Uterus (tissue), 4 donors: ENCODE measurements at places on chromosomes 1 and 21. TPM values are rescaled to one million over a fixed set of nuclear protein-coding genes. Genes with fewer than 3 reads are reported as not detected.

DNA sequence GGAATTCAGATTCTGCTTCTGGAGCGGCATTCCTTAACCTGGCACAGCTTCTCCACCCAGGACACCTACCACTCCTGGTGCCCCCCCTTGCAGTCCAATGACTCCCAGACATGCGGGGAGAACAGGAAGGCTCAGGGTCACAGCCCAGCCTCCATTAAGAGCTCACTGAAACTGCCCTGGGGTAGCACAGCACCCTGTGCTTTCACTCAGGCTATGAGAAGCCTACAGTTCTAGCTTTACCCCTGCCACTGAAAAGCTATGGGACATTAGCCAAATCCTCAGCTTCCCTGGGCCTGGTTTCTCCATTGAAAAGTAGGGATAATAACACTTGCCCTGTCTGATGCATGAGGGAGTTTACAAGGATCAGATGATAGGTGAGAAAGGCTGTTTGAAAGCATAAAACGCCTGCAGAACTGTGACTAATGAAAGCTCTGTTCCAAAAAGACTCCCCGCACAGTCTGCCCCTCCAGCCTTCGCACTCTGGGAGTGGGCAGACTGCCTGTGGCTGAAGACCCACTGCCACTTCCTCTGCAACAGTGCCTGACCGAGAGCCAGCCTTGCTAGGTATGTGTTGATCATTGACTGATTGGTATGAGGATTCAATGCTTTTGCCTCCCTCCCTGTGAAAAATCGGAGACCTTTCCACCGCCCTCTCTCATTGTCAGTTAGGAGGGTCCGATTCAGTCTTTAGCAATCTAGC lies 2.7 kb upstream of the CLDN19 start:
- DNase-seq = no peak

- DNase-seq = no peak
These were observed 5.0 kb upstream of the ADGRB2 start for GRCh38 chr1:31768939-31769704.

DNA sequence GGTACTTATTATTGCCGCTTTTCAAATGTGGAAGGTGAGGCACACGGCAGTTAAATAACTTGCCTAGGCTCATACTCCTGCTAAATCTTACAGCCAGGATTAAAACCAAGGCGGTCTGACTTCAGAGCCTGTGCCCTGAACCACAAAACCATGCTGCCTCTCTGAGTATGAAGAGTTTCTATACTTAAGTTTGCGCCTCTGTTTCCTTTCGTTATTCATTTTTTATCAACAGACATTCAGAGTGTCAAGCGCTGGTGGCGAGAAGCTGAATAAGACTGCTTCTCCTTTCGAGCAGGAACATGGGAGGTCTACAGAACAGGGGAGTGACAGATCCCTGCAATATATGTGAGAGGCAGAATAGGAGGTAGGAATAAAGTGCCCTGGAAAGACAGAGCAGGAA lies 96.0 kb upstream of the DUSP10 start:
- no peak for DNase-seq

The DIPK1A gene
- 19.0 TPM for total RNA-seq

DNA sequence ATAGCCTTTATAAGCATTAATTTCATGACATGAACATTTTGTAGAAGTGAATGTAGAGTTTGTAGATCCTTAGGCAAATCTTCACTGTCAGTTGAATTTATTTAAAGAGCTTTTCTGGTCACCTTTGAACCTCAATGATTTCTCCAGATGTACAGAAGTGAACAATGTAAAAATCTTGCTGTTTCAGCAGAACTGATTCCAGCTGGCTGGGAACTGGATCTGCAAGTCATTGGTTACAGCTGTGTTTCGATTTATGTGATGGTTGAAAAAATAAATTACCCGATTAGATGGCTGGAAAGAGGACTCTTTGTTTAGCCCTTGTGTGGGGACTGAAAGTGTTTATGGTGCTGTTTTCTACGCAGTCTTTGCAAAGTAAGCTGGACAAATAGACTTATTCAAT lies 849.8 kb downstream of the USP25 start:
- DNase-seq = no peak

The TSSK3 gene
- total RNA-seq = 0.35 TPM

- no peak for DNase-seq
These were observed 366.9 kb upstream of the VAMP3 start for GRCh38 chr1:7404046-7404742.

DNA sequence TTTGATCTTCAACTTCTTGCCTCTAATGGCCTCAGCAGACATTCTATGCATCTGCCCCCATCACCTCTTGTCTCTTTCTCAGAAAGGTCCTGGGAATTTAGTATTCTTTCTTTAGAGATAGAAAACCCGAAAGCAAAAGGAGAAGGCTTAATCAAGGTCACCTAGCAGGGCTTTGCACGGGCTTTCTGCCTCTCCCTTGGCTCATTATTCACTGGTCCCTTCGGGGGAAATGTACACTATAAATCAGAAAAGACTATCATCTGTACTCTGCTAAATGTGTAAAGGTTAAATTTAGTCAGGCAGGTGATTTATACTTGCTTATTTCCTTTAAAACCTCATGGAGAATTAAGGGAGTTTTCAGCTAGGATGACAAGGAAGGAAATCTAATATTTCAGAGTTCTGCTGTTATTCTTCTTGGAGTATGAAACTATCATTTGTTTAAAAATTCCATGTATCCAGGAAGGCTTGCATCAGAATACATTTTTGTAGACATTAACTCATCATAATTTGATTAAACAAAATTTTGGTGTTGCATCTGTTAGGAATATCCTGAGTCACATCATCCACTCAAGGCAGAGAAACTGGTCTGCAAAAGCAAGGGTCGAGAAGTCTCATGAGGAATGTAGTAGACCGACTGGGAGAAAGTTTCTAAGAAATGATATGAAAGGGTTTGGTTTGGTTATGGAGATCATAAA lies 124.6 kb downstream of the GABPA start:
- no peak for DNase-seq

- no peak for DNase-seq
These were observed 712.3 kb downstream of the PTPRU start for GRCh38 chr1:29948581-29948980.
